Non-pigmented ciliary epithelial cell (primary cell): ENCODE measurements at places on chromosomes 7 and 10.

DNA sequence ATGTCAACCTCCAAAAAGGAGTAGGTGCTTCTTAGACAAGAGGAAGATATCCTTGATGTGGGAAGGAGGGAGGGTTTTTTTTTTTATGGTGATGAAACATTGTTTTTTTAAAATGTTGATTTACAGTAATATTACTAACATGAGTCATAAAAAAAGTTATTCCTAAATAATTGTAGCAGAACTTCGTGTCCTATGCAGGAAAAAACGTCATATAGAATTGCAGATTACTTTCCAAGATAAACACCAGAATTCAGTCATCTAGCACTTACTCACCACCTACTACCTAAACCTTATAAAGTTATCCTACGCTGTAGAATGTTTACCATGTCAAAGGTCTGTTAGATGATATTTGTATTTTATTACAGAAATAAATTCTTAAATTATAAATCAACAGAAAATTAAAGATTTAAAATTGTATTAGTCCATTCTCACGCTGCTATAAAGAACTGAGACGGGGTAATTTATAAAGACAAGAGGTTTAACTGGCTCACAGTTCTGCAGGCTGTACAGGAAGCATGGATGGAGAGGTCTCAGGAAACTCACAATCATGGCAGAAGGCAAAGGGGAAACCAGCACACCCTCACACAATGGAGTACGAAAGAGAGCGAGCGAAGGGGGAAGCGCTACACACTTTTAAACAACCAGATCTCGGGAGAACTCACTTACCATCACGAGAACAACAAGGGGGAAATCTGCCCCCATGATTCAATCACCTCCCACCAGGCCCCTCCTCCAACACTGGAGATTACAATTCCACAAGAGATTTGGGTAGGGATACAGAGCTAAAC is 105.2 kb upstream of the NEBL start:
- peak; percentile 83 for DNase-seq

GRCh38 chr10:71145352-71145945 is 66.9 kb upstream of the UNC5B start:
- DNase-seq: no peak

DNA sequence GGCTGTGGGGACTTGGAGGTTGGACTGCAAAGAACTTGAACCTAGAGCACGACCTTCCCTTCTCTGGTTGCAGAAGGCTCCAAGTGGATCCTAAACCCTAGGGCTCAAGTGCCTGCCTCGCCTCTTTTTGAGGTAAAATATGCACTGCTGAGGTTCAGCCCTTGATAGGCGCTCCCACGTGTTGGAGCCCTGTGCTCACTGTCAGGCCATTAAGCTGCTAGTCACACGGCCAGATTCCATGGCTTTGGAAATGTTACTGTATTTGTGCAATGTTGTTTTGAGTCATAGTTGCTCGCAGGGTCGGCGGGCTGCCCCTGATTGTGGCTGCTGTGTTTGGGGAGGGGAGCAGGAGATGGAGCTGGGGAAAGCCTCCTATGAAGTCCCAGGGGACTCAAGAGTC is 39.8 kb upstream of the PCBD1 start:
- no peak for DNase-seq

DNA sequence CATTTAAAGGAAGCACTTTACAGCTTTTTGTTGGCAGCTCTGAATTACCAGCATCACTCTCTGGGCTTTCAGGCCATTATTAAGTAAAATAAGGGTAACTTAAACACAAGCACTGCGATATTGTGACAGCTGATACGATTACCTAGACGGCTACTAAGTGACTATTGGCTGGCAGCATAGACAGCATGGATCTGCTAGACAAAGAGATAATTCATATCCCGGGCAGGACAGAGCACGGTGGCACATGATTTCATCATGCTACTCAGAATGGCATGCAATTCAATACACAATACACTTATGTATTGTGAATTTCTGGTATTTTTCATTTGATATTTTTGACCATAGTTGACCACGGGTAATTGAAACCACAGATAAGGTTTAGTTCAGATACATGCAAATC is 522.0 kb upstream of the LRRN3 start:
- no peak for DNase-seq

DNA sequence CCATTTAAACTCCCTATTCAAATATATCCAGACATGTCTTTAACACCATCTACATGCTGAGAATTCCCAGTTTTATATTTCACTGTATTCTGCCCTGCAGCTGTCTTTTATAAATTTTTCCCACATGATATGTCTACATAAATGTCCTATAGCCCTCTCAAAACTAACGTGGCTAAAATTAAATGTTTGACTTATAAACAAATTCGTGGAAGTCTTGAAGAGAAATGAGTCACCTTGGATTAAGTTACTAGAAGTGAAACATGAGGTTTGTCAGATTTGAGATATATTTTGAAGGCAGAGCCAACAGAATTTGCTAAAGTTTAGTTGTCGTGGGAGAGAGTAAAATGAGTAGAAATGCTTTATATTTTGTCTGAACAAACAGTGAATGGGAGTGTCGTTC is 386.9 kb upstream of the CNTNAP2 start:
- DNase-seq: no peak

GRCh38 chr10:98642281-98642680 is 195.5 kb upstream of the HPS1 start:
- no peak for DNase-seq

DNA sequence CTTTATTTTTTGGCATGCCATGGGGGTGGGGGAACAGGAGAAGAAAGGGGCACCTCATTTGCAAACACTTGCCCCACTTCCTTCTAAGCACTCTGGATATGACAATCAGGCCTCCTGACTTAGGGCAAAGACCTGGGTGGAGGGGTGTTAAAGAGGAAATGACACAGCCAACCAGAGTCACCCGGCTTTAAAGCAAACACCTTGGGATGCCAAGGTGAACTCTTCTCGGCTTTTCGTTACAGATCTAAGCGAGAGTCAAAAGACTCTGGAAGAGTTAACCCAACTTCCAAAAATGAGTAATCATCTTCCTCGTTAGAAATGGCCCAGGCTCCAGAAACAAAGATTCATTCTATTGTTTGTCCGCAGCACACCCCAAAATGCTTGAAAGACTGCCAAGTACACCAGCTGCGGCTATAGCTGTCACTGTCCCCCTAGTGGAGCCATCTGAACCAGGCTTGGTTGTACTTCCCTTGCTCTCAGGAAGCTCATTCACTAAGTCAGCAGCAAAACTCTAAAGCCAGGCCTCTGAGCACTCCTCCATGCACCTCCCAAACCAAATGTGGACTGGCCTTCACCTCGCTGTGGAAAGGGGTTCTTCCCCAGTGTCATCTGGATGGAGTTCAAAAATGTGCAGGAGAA is 24.8 kb downstream of the FAM53B start:
- peak; percentile 31 for DNase-seq

- DNase-seq: no peak
Measured at GRCh38 chr10:131886237-131886636, 14.6 kb upstream of the PPP2R2D start.

GRCh38 chr10:76036111-76036940 is 604.9 kb downstream of the LRMDA start:
- peak; percentile 30 for DNase-seq

DNA sequence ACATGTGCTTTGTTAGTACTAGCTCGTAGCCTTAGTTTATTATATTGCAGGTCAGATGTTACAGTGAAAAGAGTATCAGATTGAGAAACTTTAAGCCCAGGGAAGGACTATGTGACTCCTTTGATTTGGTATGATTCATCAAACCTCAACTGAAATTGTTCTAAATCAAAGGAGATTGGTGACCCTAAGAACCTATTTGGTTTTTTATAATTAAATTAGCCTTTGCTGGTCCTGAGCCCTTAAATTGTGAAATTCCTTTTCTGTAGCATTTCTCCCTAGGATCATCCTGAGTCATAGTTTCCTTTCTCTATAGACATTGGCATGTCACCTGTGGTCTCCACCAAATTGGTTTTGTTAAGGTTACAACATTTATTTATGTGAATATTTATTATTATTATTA is 89.7 kb downstream of the POLR1F start:
- DNase-seq: peak; percentile 15

DNA sequence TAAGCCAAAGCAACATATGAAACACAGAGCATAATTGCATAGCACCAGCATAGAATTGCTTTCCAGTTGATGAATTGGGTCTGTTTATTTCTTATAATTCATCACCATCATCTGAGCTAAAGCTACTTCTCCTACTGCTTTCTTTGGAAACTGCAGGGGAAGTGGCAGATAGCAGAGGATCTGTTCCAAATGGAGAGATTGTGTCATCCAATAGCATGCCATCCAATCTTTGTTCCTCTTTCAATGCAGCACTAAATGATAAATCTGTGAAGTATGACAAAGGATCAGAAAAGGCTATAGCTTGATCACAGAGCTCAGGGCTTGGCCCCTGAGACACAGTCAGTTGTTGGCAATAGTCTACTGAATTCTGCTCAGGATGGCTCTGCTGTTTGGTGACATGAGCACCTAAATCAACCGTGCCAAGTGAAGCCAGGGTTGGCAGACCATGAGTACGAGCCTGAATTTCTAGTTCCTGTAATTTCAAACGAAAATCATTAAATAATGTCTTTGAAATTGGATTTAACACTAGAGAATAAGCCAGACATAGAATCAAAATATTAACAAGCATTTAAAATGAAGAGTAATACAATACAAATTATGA is 90.0 kb downstream of the TFEC start:
- no peak for DNase-seq

- no peak for DNase-seq
Measured at GRCh38 chr10:8233049-8233448, 178.6 kb downstream of the GATA3 start.

DNA sequence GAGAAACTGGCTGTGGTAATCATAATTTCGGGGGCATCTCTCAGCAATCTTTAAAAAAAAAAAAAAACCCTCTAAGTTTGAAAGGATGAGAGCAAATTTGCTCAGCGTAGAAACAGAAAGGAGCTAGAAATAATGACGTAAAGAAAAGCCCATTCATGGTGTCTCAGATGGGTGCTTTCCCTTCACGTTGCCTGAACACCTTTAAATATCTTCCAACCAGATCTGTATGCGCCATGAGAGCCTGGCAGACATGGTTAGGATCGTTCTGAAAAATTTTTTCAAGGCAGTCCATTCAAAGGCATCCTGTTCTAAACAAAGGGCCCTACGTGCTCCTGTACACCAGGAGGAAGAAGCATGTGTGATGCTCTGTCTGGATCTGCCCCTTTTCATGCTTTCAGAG is 141.2 kb upstream of the C1QL3 start:
- DNase-seq: no peak

DNA sequence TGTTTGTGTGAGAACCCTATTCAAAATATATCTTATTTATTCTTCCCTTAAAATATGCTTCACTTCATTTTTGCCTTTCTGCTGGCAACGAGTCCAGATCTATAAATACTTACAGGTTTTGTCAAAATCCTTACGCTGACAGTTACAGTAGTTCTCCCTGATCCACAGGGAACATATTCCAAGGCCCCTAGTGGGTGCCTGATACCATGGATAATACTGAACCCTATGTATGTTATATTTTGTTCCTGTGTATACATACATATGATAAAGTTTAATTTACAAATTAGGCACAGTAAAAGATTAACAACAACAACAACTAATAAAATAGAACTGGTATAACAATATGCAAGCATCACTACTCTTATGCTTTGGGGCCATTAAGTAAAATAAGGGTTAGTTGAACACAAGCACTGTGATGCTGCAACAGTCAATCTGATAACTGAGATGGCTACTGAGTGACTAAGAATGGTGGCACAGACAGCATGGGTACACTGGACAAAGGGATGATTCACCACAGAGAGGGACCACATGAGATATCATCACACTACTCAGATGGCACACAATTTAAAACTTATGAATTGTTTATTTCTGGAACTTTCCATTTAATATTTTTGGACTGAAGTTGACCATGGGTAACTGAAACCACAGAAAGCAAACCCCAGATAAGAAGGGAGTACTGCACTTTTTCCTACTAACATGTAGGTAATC is 29.4 kb upstream of the PCGF5 start:
- DNase-seq: no peak

DNA sequence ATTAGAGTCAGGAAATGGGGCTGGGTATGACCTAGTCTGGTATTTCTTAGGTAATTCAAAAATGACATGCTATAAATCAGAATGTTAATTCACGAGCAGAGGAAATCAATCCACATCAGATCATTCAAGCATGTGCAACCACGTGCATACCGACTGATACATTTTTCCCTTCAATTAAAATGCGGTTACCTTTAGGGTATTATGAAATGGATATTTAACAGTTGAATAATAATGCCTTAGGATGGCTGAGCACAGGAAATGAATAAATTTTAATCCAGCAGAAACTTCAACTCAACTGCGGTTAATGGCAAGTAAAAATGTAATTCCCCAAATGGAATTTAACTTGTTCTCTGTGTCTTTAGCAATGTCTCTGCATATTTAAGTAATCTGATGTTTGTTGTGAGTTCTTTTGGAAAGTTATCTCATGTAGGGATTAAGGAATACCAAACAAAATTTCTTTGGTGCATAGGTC is 9.2 kb downstream of the CPA2 start:
- no peak for DNase-seq

- no peak for DNase-seq
Measured at GRCh38 chr10:4170633-4171314, 385.8 kb upstream of the KLF6 start.

DNA sequence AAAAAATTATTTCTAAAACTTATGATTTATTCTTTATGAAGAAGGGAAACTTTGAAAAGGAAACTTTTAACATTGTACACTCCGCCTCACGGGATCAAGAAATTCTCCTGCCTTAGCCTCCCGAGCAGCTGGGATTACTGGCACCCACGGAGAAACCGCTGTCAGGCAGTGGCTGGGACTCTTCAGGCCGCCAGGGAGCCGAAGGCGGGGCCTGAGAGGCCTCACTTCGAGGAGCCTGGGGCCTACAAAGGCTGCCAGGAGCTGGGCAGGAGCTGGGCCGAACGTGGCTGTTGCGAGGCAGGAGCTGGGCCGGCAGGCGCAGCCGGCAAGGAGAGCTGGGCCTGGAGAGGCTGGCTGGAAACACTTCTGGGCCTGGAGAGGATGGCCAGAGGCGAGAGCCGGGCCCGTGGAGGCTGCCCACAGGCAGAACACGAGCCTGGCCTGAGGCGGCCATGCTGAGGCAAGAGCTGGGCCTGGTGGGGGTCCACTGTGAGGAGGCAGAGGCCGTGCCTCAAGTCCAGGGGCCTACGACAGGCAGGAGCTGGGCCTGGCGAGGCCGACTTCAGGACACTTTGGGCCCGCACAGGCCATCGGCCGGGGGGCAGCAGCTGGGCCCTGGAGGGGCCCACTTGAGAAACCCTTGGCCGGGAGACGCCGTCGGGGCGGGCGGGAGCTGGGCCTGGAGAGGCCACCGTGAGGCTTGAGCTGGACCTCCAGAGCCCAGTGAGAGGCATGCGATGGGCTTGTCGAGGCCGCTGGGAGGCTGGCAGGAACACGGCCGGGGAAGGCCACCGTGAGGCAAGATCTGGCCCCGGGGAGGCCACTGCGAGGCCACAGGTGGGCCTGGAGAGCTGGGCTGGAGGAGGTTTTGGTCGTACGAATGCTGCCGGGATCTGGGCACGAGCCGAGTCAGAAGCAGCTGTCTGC is 23.7 kb downstream of the MDH2 start:
- DNase-seq: no peak

GRCh38 chr7:129797214-129797789 is 155.5 kb downstream of the UBE2H start:
- DNase-seq: no peak

GRCh38 chr10:132647424-132647823 is 109.8 kb downstream of the INPP5A start:
- DNase-seq: no peak

GRCh38 chr10:36448760-36449691 is 676.4 kb upstream of the ANKRD30A start:
- DNase-seq: no peak
